NCI-H146 (cell line): ENCODE measurements at places on chromosomes 6 and 20.

- no peak for DNase-seq
Measured at GRCh38 chr6:170227521-170227983, 63.3 kb downstream of the DLL1 start.

- DNase-seq = no peak
Measured at GRCh38 chr20:53904261-53904660, 166.1 kb downstream of the BCAS1 start.

- no peak for DNase-seq
Measured at GRCh38 chr20:8858181-8858787, 210.6 kb upstream of the PLCB4 start.

- DNase-seq = peak; percentile 62
Measured at GRCh38 chr6:39377539-39377950, 55.0 kb upstream of the KCNK16 start.

- DNase-seq = no peak
Measured at GRCh38 chr6:28335040-28335563, 846 bp downstream of the ZSCAN31 start.

GRCh38 chr6:71262914-71263313, 25.7 kb upstream of the OGFRL1 start:
- no peak for DNase-seq

- DNase-seq = peak; percentile 52
Measured at GRCh38 chr6:143701349-143702234, 23.8 kb downstream of the PHACTR2 start.

- no peak for DNase-seq
Measured at GRCh38 chr6:22288721-22289120, 8.1 kb downstream of the PRL start.

DNA sequence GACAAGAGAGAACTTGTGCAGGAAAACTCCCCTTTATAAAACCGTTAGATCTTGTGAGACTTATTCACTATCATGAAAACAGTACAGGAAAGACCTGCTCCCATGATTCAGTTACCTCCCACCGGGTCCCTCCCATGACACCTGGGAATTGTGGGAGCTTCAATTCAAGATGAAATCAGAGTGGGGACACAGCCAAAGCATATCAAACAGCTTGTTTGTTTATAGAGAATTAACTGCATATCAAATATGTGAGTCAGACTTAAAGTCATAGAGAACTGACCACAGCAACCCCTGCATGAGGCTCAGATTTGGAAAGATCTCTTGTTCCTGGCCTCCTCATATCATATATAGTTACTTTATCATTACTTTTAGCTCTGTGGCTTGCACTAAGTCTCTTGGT, 29.1 kb upstream of the HDAC2 start:
- DNase-seq = no peak

- no peak for DNase-seq
Measured at GRCh38 chr6:148735989-148736388, 10.8 kb upstream of the UST start.
